ENCODE measurements at places on chromosomes 3 and 15. TPM values are rescaled to one million over a fixed set of nuclear protein-coding genes. Genes with fewer than 3 reads are reported as not detected.

Gene KLHL6
- polyA plus RNA-seq = not detected

Gene CADM2
- 0.07 TPM for polyA plus RNA-seq

Gene SLC22A14
- polyA plus RNA-seq = not detected

GRCh38 chr3:136694321-136694720, 57.9 kb downstream of the STAG1 start:
- no peak for DNase-seq

DNA sequence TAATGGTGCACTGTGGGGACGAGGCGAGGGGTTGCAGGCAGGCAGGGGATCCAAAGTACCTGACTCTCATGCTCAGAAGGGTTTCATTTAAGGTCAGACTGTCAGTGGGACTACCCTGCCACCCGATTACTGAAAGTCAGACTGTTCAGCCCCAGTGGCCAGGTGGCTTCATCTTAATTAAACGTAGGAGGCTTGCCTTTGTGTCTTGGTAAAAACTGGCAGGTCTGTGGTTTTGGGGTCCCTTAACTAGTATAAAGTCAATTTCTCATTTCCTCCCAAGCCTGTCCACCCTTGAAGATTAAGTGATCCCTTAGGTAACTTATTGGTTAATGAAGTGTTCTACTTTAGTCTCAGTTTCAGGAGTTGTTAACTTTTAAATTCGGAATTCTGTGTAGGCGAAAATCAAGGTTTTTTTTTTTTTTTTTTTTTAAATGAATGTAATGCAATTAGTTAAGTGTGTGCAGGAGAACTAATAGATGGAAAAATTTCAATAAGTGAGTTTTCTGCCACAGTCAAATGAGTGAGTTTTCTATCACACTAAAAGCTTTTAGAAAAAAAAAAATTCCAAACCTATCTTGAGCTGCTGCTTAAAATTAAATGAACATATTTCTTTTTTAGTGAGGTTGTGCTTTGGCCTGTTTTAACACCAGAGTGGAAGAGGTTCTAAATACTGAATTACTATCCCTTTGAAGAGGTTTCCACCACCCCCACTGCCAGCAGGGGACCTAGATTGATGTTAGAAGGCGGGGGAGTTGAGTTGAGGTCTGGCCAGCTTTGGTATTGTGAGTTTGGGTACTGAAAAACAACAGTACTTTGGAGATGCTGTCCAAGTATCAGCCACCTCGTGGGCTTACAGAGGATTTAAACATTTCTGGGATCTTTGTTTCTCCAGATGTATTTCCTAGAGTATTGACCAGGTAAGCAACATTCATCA, 15.2 kb downstream of the ITPR1 start:
- DNase-seq = no peak

- no peak for DNase-seq
Measured at GRCh38 chr3:187919544-187919943, 174.3 kb upstream of the BCL6 start.

DNA sequence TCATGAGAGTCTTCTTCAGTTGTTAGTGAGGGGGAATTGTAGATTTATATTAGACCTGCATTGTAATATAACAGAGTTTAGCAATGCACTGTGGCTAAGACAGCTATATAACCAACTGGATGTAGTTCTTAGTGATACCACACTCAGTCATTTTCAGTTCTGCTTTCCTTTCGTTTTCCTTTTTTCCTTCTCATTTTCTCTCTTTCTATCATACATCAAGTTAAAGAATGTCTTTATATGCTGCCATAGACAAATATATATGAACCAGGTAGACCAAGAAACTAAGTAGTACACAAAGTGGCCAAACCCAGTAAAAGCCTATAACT, 43.7 kb upstream of the CD47 start:
- no peak for DNase-seq
